Lung microvascular endothelial cell (primary cell): ENCODE measurements at places on chromosomes 2 and 18. TPM values are rescaled to one million over a fixed set of nuclear protein-coding genes. Genes with fewer than 3 reads are reported as not detected.

DNA sequence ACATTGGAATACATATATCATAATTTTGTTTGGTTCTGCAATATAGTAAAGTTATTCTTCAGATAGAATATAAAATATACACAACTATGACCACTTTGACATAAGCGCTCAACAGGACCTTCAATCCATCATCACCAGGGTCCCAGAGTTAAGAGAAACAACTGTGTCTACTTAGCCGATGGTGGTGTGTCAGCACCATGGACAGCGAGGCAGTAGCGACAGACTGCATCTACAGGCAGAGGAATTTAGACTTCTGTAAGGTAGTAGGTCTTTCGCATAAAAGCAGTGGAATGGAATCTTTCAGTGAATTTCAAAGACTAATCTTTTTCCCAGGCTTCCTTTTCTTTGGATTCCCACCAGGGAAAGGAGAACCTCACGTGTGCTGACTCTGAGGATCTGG lies 20.5 kb upstream of the LRPPRC start:
- DNase-seq: peak; percentile 59

DNA sequence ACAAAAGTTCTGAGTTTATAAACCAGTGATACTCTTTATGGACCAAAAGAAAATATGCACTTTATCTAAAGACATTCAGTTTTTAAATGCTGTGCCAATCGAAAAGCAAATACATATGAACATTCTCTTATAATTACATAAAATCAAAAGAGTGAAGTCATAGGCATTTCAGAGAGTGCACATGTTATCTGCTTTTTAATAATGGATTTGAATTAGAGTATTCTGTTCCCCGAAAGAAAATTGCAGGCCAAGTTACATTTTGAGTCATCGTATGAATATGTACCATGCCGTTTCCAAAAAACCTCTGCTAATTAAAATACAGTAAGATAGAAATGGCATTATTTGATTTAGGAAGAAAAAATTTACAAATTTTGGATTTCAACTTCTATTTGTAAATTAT lies 565.7 kb downstream of the ZEB2 start:
- DNase-seq: no peak

The C2orf66 gene
- total RNA-seq: not detected in 2 replicates

DNA sequence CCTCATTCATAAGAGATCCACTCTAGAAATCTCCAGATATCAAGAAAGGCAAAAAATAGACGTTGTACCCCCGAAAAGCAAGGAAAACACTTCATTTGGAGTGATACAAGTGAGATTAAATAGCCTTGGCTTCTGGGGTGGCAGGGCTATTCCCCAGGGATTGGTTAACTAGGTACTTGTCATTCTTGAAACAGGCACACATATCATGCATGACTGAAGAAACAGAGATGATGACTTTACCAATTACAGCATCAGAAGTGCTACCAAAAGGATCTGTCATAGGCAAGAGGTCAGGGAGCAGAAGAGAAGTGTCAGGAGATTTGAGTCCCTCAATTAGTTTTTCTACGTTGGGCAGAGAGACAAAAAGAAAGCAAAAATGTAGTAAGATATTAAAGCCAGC lies 45.2 kb upstream of the NFU1 start:
- no peak for DNase-seq

GRCh38 chr18:51196118-51196810 lies 1.2 kb downstream of the MEX3C start:
- peak; percentile 30 for DNase-seq

- no peak for DNase-seq
Observed at GRCh38 chr2:84882775-84883550, 2.1 kb upstream of the TRABD2A start.

DNA sequence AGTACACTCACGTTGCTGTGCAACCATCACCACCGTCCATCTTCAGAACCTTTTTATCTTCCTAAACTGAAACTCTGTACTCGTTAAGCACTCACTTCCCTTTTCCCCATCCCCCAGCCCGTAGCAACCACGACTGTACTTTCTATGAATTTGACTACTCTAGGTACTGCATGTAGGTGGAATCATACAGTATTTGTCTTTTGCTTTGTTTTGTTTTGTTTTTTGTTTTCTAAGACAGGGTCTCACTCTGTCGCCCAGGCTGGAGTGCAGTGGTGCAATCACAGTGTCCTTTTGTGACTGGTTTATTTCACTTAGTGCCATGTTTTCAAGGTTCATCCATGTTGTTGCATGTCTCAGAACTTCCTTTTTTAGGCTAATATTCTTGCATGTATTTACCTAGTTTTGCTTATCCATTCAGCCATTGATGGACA lies 7.0 kb upstream of the TYMS start:
- no peak for DNase-seq

DNA sequence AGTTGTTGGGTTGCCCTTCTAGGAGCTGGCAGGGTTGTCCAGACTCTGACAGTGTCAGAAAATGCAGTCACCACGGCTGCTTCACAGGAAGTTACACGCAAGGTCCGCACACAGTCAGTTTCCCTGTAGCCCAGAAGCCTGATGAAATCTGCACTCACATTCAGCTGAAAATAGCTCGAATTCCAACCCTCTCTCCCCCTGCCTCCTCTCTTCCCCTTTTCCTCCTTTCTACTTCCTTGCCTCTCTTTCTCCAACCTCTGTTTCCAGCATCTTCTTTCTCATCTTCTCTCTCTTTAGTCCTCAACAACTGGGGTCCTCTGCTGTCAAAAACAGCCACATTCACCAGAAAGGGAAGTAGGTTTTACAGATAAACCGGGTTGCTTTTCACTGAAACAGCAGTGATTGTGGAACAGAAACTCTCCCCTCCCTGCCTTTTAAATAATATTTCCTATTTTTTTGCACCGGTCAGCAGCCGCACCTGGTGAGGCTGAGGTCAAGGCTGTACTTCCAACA lies 69.3 kb downstream of the BCL11A start:
- DNase-seq: peak; percentile 13

The CENPO gene
- total RNA-seq: 6.2 and 9.6 TPM in 2 replicates

The KLHL29 gene
- total RNA-seq: 1.5 and 3.4 TPM in 2 replicates

GRCh38 chr2:61763605-61764034 lies 90.2 kb downstream of the FAM161A start:
- DNase-seq: no peak

DNA sequence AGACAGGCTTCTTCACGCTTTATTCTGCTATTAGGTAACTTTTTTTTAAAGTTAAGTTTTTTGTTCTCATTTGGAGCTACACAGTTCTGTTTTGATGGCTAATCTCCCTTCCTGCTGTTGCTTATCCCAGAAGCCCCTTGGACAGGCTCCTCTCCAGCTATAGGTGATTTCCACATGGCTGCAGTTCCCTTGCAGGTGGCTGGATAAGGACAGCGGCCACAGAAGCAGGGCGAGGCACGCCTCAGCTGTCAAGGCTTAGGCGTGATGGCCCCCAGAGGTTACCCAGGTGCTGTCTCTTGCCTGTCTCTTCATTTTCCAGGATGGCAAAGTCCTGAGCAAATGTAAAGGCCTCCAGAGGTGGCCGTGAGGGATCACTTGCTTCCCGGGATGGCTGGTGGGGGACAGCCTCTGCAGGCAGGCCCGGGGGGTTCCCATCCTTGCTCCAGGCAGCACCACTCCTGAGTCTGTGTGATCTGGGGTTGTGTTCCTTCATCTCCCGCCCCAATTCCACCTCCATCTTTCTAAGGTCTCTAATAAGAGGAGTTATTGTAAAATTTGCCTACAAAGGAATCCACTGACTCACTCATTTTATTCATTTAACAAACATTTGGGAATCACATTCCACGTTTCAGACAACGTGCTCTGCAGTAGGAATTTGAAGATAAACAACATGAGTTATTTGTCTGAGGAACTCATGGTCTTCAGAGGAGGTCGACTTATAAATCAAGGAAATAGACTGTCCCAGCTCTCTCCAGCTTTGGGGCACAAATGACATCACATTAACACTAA lies 53.4 kb downstream of the NAPG start:
- no peak for DNase-seq

The DNAH6 gene
- under 0.01 TPM in 1 of 2 replicates, not detected in the other for total RNA-seq

DNA sequence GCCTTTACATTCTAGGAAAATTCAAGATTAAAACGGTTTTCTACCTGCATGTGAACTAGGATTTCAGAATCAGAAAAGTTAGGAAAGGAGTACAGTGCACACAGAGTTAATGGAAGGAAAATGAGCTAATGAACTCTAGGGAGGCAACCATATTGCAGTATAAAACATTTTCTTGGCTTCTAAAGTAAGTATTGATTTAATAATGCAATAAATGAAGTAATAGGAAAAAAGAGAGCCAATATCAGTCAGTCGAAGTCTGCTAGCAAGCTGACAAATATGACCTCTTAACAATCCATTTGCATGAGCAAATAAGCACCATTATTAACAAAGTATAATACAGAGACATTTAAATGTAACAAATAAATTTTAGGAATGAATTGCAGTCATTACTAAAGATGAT lies 80.2 kb upstream of the COL3A1 start:
- DNase-seq: no peak

- DNase-seq: peak; percentile 95
Observed at GRCh38 chr2:55965966-55966365, 42.4 kb upstream of the EFEMP1 start.

DNA sequence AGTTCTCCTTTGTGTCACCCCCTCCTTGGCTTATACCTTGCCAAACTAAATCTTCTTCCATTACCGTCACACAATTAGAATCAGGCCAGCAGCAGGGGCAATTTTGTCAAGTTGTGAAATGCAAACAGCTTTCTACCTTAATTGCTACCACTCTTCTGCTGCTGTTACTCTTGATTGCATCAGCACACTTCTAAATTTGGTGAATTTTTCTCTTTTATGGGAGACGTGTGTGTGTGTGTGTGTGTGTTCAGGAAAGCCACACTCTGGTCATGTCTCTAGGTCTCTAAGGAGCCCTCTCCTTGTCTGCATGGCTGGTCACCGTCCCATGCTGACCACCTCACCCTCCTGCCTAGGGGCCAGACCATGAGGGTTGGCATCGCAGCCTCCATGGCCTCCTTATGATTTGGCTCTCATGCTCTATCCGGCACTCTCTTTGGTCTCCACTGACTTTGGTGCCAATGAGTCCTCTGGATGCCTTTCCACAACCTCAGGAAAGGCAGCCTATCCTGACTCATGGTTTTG lies 87.7 kb downstream of the GATA6 start:
- DNase-seq: no peak

The FLACC1 gene
- total RNA-seq: 0.22 and 0.60 TPM in 2 replicates

The CHRNG gene
- not detected in 2 replicates for total RNA-seq

The IL1F10 gene
- total RNA-seq: not detected in 2 replicates

- DNase-seq: no peak
Observed at GRCh38 chr2:168155046-168155445, 92.3 kb downstream of the STK39 start.

GRCh38 chr2:38377050-38377828 lies at the start of gene ATL2:
ATL2 (minus strand) TSS chr2:38377273; CDS start chr2:38377260, 13 bp downstream.
- DNase-seq: peak; percentile 95

DNA sequence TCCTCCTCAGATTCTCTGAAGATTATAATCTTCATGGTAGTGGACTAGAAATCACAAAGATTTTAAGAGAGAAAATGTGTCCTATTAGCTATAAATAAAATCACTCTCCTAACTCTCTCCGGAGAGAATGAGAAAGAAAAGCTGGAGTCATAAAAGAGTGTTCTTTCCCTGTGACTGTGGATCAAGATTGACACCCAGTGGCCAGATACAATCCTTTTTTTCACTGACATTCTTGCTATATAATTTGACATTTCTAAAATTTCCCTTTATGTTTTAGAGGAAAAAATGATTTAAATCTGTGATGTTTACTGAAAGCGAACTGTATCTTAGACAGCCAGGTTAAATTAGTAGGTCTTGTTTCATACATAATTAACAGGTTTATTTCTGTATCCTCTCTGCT lies 35.4 kb upstream of the LRP2 start:
- peak; percentile 11 for DNase-seq

GRCh38 chr2:68295516-68295915 lies 24.2 kb downstream of the CNRIP1 start:
- DNase-seq: no peak

The MLPH gene
- total RNA-seq: 0.20 and 0.22 TPM in 2 replicates

DNA sequence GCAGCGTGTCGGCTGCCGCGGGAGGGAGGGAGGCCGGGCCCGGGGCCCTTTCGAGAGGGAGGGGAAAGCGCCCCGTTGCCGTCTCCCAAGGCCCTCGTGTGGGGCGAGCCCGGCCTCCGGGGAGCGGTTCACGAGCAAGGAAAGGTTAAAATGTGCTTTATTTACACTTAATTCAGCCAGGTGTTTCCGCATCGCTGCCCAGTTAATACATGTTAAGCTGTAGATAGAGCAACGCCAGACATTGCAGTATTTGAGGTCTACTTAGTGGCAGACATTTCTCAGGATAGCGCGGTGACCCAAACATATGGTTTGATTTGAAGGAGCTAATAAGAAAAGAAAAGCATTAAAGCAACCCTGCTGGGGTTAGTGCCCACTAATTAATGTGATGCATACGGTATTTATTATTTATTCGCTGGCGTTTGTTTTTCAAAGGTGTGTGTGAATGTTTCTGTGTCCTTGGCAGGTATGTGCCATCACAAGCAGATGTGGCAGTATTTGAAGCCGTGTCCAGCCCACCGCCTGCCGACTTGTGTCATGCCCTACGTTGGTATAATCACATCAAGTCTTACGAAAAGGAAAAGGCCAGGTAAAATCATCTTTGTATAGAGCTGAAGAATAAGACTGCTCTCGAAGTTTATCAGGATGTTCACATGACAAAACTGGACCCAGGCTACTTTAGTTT lies 571 bp downstream of the EEF1B2 start:
- DNase-seq: peak; percentile 53

- peak; percentile 3 for DNase-seq
Observed at GRCh38 chr18:27778441-27778840, 398.5 kb downstream of the CDH2 start.

The FHL2 gene
- 31.4 and 32.9 TPM in 2 replicates for total RNA-seq

GRCh38 chr2:210623506-210623905 lies 67.1 kb downstream of the CPS1 start:
- DNase-seq: no peak

- DNase-seq: no peak
Observed at GRCh38 chr2:31944828-31945571, 65.8 kb downstream of the MEMO1 start.

The MOB4 gene
- 23.1 and 25.4 TPM in 2 replicates for total RNA-seq

GRCh38 chr2:25561136-25561850 lies 112.1 kb downstream of the DTNB start:
- DNase-seq: no peak

DNA sequence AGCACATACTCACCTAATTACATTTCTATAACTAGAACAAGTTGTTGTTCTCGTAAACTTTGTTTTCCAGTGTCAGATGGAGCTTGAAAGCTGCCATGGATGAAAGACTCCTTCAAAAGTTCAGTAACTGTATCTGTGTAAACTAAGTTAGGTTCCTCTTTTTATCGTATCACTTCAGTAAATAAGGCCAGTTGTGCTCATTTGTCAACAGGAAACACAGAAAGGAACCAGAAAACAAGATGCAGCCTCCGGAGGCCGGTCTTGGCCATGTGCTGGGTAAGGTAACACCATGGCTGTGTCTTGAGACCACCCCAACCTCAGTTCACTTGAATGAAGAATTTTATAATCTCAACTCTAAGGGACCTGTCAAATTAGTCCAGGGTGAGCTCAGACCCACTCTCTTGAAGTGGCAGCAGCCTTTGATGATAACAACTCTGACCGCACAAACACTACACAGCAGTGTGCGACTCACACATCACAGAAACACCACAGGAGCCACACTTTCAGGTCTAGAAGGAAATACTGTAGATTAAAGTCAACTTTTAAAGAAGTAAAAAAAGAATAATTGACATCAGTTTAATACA lies 213.8 kb downstream of the AFF3 start:
- no peak for DNase-seq

The LRP2 gene
- total RNA-seq: not detected in 2 replicates

The C2orf80 gene
- not detected in 2 replicates for total RNA-seq

The CNDP1 gene
- total RNA-seq: not detected in 2 replicates
